ENCODE measurements at places on chromosomes 4 and X. TPM values are rescaled to one million over a fixed set of nuclear protein-coding genes. Genes with fewer than 3 reads are reported as not detected.

DNA sequence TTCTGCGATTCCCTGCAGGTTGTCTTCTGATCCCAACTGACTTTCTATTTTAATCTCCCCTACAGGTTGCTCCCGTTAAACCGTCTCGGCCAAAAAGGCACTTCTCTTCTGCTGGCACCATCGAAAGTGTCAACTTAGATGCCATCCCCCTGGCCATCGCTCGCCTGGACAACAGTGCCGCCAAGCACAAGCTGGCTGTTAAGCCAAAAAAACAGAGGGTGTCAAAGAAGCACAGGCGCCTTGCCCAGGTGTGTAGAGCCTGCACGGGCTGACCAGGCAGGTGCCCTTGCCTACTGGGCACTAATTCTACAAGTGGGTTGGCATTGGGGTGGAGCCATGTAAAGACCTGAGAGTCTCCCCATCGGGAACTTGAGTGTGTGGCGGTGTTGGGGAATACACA lies 74.2 kb downstream of the AASDH start:
- DNase-seq: no peak

DNA sequence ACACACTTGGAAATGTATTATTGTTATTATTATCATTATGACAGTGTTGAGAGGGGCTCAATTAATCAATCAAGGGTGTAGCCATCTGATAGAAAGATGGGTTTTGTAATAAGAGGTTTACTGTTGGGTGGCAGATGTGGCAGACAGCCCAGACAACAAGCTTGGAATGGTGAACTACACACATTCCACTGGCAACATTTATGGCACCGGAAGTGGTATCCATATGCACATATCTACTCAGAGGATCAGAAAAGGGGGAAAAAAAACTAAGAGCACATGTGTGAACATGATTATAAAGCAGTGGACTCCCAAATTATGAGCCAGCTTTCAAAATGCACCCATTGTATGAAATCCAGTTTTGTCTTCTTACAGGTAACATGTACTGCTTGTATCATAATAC lies 125.9 kb upstream of the ARX start:
- DNase-seq: no peak

DNA sequence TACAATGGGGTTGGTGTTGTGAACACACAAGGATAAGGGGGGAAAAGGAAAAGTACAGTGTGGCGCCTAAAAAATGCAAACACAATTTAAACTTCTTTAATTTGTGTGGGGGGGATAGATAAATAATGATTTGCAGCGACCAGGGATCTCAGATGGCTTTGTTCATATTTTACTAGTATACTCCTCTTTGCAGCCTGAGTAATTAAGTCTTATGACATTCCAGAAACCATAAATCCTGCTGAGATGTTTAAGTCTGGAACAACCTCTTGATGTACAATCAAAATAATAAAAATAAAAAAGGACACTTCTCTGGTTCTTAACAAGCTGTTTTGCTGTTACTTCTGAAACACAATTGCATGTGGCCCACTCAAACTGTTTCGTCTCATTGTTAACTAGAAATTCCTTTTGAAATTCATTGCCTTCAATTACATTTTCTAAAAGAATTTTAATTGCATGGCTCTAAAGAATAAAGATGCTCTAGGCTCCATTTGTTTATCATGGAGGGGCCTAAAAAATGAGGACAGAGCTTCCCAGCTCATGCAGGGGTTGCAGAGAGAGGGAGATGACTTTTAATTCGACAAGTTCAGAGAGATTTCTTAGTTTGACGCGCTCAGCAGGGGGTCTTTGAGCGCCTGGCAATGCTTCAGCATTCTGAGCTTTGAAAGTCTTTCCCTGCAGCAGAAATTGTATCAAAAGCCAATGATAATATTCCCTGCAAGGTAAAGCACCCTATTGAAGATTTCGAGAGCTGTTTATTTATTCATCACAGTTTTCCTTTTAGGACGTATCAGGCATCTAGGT lies 892.4 kb upstream of the TENM3 start:
- no peak for DNase-seq

GRCh38 chr4:38868059-38868960 lies 704 bp downstream of the FAM114A1 start:
- no peak for DNase-seq

Gene CITED1
- 0.66 TPM for total RNA-seq

Gene SLC25A53
- 24.4 TPM for total RNA-seq

Measured in esophagus muscularis mucosa (tissue), 4 donors.